Activated CD8-positive, alpha-beta memory T cell treated with anti-CD3 and anti-CD28 coated beads for 48 hours (primary cell): ENCODE measurements at places on chromosomes 5 and 9.

DNA sequence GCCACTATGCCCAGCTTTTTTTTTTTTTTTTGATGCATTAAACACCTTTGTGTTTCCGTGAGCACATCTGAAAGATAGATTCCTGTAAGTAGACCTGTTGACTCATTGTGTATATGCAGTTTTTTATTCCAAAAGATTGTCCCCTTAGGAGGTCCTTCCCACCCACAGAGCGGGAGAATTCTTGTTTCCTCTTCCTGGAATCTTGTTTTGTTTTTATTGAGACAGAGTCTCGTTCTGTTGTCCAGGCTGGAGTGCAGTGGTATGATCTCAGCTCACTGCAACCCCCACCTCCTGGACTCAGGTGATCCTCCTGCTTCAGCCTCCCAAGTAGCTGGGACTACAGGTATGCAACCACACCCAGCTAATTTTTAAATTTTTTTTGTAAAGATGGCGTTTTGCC, 7.6 kb downstream of the PTPA start:
- no peak for DNase-seq

- no peak for DNase-seq
Measured at GRCh38 chr5:122363623-122364022, 51.6 kb downstream of the SNCAIP start.

DNA sequence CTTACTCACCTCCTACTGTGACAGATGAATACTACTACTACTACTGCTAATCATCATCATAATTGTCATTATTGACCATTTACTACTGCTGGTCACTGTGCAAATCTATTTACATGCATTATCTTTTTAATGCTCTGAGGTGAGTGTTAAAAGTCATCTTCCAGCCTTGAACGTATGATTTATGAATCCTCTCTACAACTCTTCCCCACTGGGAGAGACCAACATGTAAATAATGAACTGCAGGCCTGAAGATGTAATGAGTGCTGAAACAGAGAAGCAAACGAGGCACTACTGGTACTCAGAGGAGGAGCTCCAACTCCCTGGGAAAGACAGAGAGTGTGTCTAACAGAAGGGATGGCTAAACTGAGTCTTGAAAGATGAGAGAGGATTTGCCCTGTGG, 95.4 kb downstream of the JAKMIP2 start:
- DNase-seq = no peak

DNA sequence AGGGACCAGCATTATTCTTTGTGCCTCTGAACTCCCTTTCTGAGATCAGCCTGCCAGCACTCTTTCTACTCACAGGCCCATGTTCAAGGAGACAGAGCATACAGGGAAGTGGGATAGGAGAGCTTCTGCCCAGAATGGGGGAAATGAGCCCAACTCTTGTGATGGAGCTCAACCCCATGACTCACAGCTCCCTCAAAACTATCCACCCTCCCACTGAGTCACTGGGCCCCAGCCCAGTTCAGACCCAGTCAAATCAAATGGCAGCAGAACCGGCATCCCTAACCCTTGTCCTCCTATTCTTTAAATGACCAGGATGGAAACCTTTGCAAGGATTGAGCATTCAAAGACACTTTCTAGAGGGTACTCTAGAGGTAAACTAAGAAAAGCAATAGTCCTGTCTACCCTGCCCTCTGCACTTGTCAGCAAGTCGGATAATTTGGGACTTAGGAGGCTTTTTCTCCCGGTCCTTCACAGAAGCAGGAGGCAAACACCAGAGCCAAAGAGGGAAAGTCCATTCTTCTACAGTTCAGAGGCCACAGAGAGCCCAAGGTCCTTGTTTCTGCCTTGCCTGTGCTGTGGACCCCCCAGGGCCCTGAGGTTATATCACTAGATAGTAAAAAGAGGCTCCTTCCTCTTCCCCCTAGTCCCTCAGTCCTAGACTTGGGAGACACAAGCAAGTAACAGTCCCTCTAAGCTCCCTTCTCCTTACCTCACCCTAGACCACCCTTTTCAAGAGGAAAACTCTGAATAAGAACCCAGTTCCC, 3.2 kb downstream of the ATOSB start:
- no peak for DNase-seq

DNA sequence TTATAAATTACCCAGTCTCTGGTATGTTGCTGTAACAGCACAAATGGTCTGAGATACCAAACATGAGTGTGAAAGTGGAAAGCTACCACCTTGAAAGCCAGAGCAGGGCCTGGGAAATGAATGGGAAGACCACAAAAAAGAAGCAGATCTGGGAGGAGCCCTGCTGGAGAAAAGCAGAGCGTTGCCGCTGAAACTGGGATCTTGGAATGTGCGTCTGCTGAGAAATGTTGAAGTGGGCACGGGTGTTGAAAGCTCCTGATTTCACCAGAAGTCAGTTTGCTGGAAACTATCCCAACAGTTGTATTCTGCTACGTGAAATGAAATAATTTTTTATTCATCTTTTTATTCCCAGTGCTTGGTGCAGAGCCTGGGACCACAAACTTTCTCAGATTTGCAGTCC, 40.0 kb downstream of the NUDT12 start:
- DNase-seq = no peak

DNA sequence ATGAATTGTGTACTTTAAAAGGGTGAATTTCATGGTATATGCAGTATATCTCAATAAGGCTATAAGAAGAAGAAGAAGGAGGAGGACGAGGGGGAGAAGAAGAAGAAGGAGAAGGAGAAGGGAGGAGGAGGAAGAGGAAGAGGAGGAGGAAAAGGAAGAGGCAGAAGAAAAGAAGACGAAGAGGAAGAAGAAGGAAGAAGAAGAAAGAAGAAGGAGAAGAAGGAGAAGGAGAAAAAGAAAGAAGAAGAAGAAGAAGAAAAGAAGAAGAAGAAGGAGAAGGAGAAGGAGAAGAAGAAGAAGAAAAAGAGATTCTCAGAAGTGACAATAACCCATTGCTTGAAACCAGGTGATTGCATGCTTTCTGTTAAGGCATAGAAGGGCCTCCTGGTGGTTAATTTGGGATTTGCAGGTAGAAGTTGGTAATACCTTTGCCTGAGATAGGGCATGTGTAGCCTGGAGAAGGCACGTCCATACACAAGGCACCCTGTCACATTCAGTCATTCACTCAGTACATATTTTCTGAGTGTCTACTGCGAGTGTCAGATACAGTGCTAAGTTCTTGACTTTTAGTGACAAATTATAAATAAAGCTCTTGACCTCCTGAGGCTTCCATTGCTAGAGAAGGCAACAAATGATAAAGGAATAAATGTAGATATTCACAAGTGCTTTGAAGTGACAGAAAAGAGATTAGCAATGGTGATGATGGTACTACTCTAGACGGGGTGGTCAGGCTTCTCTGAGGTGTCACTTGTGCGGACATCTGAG, 231.3 kb downstream of the NPR3 start:
- DNase-seq = no peak

DNA sequence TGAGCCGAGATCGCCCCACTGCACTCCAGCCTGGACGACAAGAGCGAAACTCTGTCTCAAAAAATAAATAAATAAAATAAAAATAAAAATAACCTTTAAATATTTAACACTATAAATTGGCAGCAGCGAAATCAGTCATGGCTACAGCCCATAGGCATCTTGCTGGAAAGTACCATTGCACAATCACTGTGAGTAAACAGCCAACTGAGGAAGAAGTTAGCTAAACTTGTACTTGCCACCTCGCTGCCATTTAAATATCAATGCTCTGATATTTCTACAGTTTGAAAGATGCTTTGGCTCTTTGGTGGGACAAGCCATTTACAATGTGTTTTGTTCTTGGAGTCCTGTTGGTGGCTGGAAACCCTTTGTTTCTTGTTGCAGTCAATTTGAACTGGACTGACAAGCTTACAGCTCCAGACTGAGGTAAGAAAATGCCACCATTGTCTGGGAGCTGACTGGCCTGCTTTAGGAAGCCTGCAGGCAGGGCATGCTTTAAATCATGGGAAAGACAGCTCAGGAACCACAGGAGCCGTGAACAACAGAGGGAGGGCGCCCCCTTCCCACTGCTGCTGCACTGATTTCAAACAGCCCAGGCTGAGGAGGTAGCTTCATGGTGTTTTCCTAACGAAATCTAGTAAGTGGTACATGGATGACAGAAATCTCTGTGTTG, 322.8 kb upstream of the RFX3 start:
- no peak for DNase-seq

DNA sequence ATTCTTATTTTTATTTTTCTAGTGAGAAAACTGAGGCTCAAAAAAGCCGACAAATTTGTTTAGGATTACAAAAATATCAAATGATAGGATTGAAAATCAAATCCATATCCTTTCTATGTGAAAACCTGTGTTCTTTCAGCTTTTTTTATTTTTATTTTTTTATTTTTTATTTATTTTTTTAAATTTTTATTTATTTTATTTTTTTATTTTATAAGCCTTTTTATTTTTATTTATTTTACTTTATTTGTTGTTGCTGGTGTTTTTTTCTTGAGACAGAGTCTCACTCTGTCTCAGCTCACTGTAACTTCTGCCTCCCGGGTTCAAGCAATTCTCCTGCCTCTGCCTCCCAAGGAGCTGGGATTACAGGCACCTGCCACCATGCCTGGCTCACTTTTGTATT, 45.4 kb upstream of the CDKN2B start:
- no peak for DNase-seq
